Hepatic stellate cell (primary cell): ENCODE measurements at places on chromosomes 5 and 9.

GRCh38 chr5:148806520-148806931 lies 19.9 kb upstream of the ADRB2 start:
- no peak for DNase-seq

- peak; percentile 55 for DNase-seq
Observed at GRCh38 chr5:137201876-137202275, 297.2 kb downstream of the SPOCK1 start.

DNA sequence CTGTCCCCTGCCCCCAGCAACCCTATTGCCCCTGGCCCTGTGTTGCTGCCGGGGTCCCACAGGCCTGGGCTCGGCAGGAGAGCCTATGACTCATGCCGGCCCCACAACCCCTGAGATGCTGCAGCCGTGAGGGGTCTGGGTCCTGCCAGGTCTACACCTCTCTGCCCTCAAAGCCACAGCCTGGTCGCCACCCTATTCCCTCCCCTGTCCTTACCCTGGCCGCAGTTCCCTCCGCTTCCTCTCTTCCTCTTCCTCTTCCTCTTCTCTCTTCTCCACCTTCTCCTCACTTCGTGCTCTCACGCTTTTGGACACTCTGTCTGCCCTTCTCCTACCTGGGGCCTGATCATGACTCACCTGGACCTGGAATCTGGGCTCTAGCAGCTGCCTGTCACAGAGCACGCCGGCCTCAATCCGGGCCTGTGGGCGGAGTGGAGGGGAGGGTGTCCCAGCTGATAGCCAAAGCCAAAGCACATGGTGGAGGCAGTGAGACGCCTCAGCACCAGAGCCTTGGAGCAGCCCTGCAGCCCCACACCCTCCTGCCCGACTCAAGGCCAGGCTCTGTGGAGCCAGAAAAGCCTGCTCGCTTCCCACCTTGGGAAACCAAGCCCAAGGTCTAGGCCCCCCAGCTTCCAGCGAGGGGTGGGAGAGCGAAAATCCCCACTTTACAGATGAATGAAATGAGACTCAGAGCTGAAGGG lies 26.8 kb upstream of the CSF1R start:
- peak; percentile 57 for DNase-seq

GRCh38 chr9:74610523-74611061 lies 113.5 kb downstream of the RORB start:
- no peak for DNase-seq

- no peak for DNase-seq
Observed at GRCh38 chr5:129670957-129671500, 76.9 kb upstream of the MINAR2 start.

DNA sequence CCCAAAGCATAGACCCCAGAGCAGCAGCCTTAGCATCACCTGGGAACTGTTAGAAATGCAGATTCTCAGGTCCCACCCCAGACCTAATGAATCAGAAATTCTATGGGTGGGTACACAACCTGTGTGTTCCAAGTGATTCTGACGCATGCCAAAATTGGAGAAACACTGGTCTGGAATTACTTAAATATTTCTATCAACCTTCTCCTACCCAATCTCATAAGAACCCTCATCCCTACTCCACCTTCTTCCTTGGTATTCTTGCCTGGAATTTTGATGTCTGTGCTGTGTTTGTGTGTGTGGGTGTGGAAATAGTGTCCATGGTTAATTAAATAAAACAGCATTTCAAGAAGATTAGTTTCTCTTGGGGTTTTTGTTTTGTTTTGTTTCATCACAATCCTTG lies 111.8 kb downstream of the CEMIP2 start:
- no peak for DNase-seq

DNA sequence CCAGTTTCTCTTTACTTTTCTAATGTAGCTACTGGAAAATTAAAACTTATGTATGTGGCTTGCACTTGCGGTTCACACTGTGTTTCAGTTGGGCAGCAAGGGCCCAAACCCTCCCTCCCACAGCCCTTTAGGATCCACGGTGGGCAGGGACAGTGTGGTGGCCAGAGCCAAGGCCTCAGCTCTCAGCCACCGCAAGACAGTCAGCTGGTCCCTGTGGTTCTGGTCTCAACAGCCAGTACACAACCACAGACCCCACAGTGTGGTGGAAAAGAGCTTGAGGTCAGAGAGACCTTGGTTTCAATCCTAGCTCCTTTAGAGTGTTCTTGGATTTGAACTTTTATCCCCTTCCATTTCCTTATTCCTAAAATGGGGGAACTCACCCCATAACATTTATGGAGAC lies 153.0 kb upstream of the SMIM23 start:
- no peak for DNase-seq

- DNase-seq: no peak
Observed at GRCh38 chr9:130215341-130216119, 43.3 kb downstream of the NCS1 start.

DNA sequence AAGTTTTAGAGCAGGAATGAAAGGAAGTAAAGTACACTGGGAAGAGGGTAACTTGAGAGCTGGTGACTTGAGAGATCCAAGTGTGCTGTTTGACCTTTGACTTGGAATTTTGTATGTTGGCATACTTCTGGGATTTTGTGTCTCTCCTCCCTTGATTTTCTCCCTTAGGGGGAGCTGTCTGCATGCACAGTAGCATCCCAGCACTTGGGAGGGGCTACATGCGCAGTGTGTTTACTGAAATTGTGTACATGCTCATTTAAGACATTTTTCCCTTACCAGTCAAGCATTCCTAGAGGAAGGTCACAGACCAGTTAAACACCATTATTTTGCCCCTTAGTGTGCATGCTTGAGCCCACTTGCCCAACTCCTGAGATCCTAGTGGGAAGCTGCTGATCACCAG lies 120.1 kb downstream of the ZNF622 start:
- DNase-seq: no peak

- DNase-seq: no peak
Observed at GRCh38 chr9:89342213-89342612, 23.9 kb downstream of the SECISBP2 start.

DNA sequence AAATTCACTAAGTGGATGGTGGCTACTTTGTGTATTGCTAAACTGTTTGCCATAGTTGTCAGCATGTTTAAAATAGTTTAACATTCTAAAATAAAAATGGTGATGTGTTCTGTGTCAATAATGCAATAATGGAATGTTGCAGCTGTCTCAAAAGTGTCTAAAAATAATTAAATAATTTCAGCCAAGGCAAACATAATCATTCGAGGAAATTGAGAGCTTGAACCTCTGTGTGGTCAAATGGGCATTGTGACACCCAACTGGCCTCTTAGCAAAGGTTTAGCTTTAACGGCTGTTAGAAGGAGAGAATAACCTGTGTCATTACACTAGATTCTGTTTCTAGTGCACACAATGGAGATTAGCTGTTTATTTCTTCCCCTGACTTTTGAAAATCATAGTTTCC lies 278.5 kb downstream of the TMEM167A start:
- DNase-seq: no peak

GRCh38 chr5:137145721-137146120 lies 353.4 kb downstream of the SPOCK1 start:
- no peak for DNase-seq

GRCh38 chr9:134888603-134889190 lies 8.1 kb downstream of the FCN2 start:
- DNase-seq: no peak

GRCh38 chr5:178320281-178320855 lies 87.8 kb upstream of the PHYKPL start:
- DNase-seq: no peak

DNA sequence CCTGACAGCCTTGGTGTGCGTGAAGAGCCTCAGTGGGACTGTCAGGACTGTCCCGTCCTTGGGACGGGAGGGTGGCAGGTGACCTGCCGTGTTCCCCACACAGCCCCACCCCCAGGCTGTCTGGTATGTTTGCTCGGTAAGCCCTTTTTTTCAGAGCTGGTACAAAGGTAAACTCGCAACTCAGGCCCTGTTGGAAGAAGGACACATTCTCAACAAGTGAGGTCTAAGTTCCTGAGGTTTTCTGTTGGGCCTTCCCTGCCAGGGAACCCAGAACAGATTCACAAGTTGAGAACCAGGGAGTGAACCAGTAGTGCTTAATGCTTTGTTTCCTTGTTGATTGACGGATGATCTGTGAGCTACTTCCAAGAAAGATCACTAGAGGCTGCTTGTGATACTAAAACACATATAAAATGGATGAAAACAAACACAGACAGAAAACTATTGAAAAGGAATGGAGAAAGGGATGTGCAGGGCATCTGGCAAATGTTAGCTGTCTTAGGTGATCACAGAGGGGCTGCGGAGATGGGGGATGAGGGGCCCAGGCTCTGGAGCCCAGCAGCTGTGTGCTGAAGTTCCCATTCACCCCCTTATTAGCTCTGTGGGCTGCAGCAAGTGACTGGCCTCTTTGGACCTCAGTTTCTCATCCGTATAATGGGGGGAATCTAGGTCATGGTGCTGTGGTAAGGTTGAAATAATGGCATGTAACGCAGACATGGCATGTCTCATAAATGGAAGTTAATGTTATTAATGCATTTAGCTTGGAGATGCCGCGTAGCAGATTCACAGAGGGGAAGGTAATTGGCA lies 2.7 kb downstream of the NDST1 start:
- DNase-seq: no peak

GRCh38 chr9:126670270-126670669 lies 56.5 kb downstream of the LMX1B start:
- DNase-seq: no peak

DNA sequence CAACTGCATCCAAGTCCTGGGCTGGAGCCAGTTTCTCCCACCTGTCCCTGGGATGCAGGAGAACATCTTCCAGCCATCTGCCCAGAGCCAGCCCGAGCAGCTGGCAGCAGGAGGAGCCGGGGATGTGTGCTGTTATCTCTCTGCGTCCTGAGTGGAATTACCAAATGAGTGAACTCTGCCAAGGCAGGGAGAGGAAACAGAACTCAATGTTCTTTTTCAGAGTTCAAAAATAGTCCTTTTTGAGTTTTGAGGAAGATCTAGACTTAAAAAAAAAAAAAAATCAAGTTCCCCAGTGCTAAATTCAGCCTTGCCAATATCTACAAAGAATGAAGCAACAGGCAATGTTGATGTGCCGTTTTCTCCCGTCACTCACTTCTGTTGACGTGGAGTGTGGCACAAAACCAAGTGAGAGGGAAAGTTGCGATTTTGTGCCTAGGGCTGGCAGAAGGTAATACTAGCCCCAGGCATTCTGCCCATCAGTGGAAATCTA lies 56.2 kb downstream of the TMOD1 start:
- DNase-seq: no peak

DNA sequence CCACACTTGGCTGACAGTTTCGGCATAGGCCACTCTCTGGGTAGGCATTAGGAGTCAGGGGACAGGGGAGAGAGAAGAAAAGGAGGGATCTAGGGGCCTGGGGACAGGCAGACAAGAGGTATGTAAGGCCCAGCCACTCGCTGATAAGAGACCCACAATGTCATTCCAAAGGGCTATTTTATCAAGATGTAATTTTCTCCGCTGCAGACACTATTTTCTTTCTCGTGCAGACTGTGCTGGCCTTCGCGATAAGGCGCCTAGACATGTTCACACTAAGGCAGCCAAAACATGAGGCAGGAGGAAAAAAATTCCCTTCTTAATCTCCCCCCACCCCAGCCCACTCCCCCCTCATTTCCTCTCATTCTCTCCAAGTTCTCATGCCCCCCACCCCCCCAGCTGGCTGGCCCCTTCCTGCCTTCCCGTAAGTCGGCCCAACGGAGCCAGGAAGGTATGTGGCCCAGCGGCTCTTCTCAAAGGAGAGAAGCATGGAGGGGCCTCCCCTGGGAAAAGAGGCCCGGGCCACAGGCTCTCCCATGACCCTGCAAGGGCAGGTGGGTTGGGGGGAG lies 44.9 kb upstream of the SYNPO start:
- DNase-seq: no peak

- no peak for DNase-seq
Observed at GRCh38 chr9:14119694-14120514, 194.0 kb downstream of the NFIB start.

- DNase-seq: no peak
Observed at GRCh38 chr5:176888016-176888864, 10.9 kb downstream of the HK3 start.

DNA sequence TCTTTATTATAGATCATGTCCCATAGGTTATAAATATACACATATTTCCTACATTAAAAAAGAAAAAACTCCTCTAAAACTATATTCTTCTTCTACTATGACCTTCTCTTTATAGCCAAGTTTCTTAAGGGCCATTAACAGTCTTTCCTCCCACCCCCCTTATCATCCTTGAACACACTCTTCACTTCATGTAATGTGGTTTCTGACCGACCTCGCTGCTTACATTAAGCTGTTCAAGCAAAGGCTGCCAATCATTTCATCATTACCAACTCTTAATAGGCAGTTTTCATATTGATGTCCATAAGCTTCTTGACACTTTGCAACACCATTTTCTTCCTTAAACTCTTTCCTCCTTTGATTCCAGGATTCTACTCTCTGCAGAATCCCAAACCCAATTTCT lies 283.0 kb upstream of the PCSK5 start:
- no peak for DNase-seq

DNA sequence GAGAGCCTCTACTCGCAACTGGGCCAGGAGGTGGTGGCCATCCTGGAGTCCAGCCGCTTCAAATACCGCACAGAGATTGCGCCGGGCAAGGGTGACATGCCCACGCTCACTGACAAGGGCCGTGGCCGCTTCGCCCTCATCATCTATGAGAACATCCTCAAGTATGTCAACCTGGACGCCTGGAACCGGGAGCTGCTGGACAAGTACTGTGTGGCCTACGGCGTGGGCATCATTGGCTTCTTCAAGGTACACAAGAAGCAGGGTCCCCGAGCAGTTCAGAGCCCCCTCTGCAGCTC lies 13.5 kb downstream of the NDST1 start:
- DNase-seq: no peak

GRCh38 chr9:27112235-27112634 lies 3.2 kb downstream of the TEK start:
- no peak for DNase-seq

DNA sequence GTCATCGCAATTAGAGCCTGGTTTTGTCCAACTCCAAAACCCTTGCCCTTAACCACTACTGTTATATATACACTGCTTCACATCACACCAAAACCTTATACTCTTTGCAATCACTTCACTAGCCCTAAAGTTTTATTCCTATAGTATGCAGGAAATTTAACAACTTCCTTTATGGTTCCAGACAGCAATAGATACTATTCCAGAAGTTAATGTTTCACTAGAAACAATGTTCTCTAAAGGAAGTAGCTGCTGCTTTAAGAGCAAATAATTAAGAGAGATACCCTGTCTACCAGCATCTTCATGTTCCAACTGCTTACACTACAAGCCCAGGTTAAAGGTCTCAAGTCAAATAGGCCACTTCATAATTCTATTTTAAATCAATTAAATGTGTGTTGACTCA lies 22.0 kb downstream of the FREM1 start:
- DNase-seq: no peak

DNA sequence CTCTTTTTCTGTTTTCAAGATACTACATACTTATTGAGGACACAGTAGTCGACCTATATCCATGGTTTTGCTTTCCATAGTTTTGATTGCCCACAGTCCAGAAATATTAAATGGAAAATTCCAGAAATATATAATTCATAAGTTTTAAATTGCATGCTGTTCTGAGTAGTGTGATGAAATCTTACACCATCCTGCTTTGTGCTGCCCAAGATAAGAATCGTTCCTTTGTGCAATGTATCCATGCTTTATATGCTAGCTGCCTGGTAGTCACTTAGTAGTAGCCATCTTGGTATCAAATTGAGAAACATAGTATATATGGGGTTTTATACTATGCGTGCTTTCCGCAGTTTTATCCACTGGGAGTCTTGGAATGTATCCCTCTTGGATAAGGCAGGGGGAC lies 59.0 kb downstream of the CWC27 start:
- no peak for DNase-seq

GRCh38 chr5:157917899-157918809 lies 59.2 kb upstream of the CLINT1 start:
- peak; percentile 34 for DNase-seq
